ACHN (cell line): ENCODE measurements at places on chromosomes 6 and 20.

DNA sequence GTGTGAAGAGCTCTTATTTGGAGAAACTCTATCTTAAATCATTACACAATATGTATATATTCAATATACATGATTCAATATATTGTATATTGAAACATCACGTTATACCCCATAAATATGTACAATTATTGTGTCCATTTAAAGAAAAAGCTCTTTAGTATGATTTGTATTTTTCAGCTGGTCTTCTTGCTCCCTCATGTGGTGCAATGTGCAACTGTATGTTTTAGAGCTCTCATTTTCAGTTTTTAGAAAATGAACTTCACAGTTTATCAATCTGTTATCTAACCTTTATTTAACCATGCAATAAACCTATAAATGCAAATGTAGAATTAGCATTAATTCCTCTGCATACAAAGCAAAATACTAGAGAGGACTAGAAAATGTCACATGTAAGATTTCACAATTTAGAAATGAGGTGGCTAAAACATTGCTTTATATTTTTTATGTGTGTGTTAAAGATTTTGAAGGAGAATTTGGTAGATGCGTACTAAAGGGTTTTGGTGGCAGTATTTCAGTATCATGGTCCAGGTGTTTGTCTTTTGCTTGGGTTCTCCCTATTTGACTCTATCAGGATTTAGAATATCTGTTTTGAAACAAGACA, 167.1 kb downstream of the PHF3 start:
- DNase-seq, result peak; percentile 23

- DNase-seq, result no peak
These were observed 7.7 kb downstream of the NTSR1 start for GRCh38 chr20:62716198-62716940.

GRCh38 chr6:90044833-90045381, 150.6 kb downstream of the GJA10 start:
- no peak for DNase-seq

DNA sequence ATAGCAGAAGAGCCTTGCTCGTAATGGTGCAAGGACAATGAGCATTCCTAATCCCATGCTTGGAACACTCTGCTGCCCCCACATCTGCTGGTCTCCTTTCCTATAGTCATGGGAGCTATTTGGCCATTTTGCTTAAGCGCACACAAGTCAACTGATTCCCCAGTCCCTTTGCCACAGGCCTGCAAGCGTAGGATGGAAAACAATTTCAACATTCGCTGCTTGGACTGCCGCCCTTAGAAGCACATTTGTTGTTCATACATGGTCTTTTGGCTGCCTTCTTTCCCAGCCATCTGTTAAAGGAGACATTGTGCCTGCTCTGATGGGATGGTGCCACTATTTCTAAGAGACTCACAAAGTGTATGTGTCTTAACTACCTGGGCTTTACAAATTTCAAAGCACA, 96.9 kb downstream of the RFX6 start:
- DNase-seq, result no peak

- DNase-seq, result peak; percentile 95
These were observed 233.6 kb upstream of the BMP2 start for GRCh38 chr20:6533761-6534479.

DNA sequence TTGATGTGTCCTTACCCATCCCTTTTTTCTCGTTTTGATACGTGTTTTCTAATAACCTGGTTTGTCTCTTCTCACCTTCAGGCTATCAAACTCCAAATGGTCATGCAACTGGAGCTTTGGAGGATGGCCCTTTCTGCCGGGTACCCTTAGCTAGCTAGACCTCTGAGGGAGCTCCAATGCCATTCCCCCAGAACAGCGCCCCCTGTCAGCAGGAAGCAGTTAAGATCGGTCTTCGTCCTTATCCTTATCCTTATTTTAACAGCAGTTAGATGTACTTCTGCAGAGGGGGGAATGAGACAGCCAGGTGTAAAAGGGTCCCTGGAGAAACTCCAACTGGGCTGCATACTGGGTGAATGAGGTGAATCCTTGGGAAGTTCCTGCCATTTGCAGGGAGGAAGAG, 37.2 kb downstream of the SEL1L2 start:
- peak; percentile 1 for DNase-seq

DNA sequence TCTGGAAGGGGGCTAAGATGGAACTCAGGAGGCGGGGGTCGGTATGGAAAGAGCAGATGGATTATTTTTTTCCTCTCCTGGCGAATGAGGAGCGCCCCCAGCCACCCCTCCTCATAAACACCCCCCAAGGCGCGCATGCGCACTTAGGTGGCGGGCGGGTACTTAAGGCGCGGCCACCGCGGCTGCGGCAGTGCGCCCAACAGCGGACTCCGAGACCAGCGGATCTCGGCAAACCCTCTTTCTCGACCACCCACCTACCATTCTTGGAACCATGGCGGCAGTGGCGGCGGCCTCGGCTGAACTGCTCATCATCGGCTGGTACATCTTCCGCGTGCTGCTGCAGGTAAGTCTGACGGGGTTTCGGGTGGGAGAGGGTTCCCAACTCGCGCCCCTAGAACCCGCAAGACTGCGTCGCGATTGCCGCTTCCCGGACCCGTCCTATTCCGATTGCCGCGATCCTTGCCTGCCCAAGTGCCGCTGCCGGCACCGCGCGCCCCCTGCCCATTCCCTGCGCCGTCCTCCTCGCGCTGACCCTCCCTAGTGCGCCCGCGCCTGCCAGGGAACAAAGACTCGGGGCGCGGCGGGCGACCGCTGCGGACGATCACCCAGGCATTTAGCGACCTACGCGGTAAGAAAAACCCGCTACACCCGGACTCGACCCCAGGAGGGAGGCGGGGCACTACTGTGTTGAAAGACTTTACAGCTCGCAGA, at the start of gene NNAT:
TSS of gene NNAT (plus strand) at position 190 of the 711 bp plus-strand sequence. CDS start at position 272, 82 bp downstream.
- no peak for DNase-seq

DNA sequence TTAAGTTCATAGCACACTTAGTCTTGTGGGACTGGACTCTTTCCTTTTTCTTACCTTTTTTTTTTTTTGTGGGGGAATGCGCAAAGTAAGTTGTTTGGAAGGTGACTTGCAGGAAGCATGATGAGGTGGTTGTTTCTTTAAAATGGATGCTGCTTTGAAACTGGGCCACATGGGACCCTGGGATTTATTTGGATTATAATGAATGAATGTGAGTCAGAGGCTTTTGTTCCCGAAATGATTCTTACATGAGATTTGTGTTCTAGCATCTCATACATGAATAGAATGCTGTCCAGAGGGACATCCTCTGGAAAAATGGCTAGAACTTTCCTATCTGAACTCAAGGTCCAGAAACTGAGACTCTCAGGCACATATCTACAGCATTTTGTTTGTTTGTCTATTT, 236.6 kb upstream of the RNF24 start:
- DNase-seq, result no peak

- no peak for DNase-seq
These were observed 2.3 kb downstream of the RIN2 start for GRCh38 chr20:19760371-19760721.

DNA sequence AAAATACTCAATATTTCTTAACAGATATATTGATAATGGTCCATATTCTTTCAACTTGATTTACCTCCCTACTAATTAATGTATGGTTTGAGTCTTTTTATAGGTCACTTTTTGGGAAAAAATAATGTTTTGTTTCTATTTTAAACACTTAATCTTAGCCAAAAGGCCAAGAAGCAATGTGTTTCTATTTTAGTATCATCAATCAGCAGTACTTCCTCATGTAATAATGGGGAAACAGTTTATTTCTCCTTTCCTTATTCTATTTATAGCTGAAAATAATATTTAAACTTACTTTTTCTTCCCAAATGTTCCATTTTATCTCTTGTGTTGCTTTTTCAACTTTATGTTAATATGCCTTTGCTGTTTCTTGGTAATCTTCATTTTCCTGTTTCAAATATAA, 295.1 kb downstream of the ALDH8A1 start:
- DNase-seq, result no peak

GRCh38 chr6:43492673-43493072, 15.3 kb downstream of the TJAP1 start:
- DNase-seq, result no peak

DNA sequence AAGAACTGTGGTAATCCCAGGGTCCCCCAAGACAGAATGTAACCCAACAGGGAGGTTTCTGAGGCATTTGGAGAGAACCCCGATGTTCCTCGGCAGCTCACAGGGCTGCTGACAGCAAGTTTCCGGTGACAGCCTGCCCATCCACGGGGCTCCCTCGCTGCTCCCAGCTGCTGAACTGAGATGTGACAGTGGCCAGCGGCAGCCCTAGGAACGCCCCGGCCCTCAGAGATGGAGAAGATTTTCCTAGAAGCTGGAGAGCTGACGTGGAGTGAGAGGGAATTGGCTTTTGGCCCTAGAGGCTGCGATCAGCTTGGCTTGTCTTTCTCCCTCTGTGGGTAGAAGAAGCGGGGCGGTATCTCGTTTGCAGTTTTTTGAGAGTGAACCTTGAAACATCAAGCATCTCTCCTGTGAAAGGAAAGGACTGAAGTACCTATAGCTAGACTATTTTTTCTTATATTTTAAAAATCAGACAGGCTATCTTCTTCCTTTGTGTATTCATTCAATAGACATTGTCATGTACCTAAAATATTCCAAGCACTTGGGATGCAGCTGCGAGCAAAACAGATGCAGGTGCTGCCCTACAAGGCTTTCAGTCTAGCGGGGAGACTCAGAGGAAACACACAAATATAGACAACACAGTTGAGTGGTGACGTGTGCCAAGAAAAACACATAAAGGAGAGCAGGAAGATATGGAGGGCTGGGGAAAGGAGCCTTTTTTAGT, 28.4 kb upstream of the NFATC2 start:
- no peak for DNase-seq

GRCh38 chr6:133549371-133549801, 308.2 kb downstream of the EYA4 start:
- no peak for DNase-seq

DNA sequence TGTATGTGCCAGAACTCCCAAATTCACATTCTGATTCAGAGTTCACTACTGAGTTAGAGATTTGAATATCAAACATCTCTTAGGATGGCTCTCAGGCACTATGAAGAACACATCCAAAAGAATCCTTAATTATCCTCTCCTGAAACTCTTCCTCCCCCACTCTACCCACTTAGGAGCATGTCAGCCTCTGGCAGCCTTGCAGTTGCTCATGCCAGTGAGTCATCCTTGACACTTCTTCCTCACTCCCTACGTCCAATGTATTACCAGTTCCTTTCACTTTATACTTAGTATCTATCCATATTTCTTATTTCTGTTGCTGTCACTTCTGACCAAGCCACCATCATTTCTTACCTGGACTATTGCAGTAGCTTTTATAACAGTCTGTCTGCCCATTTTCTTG, 192.0 kb upstream of the IMPG1 start:
- no peak for DNase-seq

DNA sequence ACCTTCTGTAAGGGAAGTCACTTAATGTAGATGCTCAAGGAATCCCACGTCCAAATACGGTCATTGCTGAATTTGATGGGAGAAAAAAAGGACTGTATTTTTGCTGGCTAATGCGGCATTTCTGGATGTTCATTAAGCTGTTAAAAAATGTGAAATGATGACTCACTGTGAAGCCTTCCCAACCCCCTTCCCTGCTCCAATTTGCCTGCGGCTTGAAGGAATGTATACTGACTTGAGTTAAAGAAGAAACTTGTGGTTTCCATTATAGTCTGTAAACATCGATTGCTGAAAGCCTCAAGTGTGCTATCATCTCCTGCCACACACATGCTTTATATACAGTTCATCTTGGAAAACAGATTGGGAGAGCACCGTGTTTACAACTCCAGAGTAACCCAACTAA, 249.1 kb upstream of the JAG1 start:
- peak; percentile 54 for DNase-seq

- DNase-seq, result no peak
These were observed 1066.5 kb upstream of the MANEA start for GRCh38 chr6:94510877-94511276.

GRCh38 chr6:2168480-2168879, 76.9 kb downstream of the GMDS start:
- peak; percentile 1 for DNase-seq

DNA sequence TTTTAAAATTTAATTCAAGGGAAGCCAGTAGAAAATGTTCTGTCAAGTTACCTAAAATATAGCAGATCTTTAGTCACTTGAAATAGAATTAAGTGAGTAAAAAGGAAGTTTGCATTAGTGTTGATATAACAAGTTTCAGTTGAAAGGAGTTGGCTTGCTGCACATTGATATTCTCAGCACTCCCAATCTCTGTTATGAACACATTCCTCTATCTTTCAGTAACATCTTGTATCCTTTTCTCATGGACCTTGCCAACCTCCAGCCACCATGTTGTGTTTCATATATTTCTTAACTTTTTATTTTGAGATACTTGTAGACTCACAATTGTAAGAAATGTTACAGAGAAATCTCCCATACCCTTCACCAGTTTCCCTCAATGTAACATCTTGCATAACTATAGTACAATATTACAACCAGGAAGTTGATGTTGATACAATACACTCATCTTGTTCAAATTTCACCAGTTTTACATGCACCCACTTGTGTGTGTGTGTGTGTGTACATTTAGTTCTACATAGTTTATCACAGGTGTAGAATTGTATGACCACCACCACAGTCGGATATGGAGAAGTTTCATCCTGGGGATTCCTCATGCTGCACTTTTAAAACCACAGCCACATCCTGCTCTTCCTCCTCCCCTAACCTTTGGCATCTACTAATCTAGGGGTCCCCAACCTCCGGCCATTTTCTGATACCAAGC, 20.2 kb upstream of the PAQR8 start:
- DNase-seq, result no peak

DNA sequence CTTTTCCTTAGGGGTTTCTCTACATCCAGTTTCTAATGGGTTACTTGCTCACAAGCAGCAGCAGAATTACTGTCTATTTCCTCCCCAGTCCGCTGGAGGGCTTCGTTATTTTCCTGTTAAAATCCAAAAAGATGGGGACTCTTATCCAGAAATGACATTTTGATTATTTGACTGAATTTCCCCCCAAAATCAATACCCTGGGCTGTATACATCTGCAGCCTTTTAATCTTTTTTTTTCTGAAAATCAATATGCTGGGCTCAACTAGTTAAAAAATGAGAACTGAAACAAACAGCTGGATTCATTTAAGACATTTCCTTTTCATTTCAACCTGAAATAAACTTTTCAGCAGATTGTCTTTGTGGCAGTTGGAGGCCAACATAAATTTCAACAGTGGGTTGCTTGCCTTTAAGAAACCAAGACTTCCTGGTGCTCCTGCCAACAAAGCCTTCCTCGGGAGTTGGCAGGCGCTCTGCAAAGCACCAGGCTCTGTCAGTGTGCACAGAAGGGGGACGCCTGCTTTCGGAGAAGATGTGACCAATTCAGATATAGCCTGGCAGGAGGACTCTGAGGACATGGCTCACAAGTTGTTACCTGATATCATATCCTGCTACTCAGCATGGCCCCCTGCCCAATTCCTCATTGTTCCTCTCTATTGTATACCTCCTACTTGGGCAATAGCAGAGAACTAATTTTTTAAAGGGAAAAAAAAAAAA, 204.7 kb upstream of the ARG1 start:
- DNase-seq, result no peak
